GM20000 (cell line): ENCODE measurements at places on chromosomes 16 and 17.

GRCh38 chr17:65662196-65662595 lies 100.7 kb upstream of the AXIN2 start:
- DNase-seq: no peak

GRCh38 chr17:74132354-74132753 lies 71.1 kb upstream of the RPL38 start:
- no peak for DNase-seq

- DNase-seq: peak; percentile 70
These were observed 196.1 kb downstream of the GSG1L start for GRCh38 chr16:27867122-27868110.

- DNase-seq: no peak
These were observed 8.8 kb downstream of the MAP3K14 start for GRCh38 chr17:45308016-45308365.

DNA sequence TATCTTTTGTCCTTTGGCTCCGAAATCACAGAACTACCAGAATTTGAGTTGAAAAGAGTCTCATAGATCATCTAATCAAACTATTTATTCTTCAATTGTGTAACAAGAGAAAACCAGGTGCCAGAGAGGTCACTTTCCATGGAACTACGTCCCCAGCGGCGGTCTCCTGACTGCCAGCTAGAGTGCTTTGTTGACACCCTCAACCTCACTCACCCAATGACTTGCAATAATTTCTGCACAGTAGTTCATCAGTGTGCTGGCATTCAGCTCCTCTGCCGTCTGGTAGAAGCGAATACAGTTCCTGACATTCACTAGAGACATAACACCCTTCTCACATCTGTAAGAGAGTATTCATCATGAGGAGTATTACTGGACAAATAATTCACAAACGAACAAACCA lies 54.2 kb downstream of the ANKFY1 start:
- no peak for DNase-seq

- DNase-seq: no peak
These were observed 70.5 kb downstream of the TIMM22 start for GRCh38 chr17:1067282-1067956.

DNA sequence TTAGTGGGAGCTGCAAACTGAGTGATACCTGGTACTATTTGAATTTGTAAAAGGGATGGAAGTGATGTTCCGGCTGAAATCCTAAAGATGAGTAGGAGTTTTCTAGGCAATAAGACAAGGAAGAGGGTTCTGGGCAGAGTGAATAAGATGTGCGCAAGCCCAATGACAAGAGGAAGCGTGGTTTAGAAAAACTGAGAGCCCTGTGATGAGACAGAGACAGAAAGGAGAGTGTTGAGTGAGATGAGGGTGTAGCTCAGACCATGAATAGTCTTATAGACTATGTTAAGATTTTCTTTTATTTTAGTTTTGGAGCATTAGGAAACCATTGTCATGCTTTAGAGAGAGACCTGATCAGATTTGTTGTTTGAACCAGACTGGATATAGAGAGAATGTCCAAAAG lies 50.2 kb downstream of the COX10 start:
- no peak for DNase-seq

- no peak for DNase-seq
These were observed 102.7 kb downstream of the CA4 start for GRCh38 chr17:60252459-60252858.

- peak; percentile 43 for DNase-seq
These were observed 3.9 kb upstream of the HOXB5 start for GRCh38 chr17:48597528-48597777.

DNA sequence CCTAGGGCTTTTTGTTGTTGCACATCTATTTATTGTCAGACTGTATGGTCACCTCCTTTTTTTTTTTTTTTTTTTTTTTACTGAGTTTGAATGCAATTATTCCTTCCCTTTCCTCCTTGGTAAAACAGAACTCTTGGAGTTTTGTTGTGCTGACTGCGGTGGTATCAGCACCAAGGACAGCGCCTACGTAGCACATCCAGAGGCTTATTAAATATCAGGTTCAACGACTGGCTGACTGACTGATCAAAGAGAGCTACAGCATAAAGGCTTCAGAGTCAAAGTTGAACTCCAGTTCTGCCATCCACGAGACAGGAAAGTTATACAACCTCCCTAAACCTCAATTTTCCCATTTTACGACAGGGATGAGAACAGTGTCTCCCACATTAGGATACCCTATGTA lies 86.1 kb upstream of the RBFOX1 start:
- no peak for DNase-seq

DNA sequence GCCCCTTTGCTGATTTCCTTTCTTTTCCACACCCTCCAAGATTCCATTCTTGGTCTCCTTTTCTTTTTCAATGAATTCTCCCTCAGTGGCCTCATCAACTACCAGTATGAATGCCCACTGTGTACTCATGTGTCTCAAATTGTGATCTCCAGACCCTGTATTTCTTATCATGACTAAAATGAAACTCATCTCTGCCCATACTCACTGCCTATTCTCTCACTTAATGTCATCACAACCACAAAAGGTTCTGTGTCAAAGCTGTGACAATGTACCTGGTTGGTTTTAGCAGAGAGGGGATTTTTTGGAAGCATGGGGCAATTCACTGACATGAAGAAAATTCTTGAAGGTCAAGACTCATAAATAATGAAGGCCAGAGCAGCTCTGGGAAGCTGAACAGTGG lies 11.5 kb upstream of the TBX4 start:
- peak; percentile 25 for DNase-seq

DNA sequence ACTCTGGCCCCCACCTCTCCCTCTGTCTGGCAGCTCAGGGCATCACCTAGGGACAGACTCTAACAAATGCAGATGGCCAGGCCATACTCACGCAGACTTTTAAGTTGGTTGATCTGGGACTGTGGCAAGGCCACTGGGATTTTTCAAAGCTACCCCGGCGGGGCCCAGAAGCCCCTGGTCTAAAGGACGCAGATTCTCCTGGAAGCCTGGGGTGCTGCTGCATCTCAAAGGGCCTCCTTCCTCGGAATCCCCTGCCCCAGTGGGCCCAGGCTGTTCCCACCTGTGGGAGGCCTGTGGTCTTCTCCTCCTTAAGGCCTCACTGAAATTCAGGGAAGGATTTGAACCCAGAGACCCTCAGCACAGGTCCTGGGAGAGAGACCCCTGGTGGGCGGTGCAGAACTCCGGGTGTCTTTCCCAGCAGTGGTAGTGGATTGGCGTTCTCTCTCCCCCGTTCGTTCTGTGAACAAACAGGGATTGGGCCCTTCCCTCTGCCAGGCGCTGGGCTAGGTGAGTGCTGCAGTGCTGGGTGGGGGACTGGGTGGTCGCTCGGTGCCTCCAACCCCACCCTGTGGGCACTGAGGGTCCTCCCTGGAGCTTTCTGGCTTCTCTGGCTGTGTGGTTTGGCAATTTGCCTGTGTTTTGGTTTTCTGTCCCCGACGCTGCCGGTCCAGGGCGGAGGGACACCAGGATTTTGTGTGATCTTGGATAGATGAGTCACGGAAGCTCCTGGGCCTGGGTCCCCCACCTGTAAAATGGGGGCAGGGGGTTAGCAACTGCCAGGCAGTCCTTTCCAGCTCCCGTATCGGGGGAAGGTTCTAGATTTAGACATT lies 160.5 kb upstream of the GSE1 start:
- no peak for DNase-seq

DNA sequence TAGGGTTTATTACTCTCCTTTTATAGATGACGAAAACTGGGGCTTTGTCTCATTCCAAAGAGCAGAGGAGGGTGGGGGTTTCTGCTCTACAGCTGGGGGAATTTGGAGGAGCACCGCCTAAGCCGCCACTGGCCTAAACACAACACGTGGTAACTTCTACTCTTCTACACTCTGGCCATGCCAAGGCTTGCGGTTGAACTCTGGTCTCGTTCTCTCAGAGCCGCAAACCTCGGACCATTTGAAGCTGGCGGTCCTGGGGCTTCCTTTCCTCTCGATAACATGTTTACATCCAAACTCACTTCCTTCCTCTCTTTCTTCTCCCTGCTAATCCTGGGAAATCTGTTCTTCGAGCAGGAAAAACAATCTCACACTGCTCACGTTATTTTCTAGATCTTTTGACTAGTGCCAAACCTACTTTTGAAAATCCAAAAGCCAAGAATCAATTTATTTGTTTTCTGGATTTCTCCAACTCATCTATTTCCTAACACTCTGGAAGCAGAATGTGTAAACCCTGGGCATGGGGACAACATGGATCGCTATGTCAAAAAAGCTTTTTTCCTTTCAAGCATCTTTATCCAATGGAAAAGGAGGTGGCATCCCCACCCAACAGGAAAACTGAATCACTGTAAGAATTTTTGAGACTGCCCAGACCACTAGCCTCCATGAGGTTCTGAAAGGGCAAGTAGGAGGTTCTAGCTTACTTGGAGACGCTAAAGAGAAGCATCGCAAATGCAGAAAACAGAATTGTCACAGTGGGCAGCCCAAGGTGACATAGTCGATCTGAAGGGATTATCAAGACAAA lies 13.6 kb upstream of the EEF2K start:
- DNase-seq: peak; percentile 57

DNA sequence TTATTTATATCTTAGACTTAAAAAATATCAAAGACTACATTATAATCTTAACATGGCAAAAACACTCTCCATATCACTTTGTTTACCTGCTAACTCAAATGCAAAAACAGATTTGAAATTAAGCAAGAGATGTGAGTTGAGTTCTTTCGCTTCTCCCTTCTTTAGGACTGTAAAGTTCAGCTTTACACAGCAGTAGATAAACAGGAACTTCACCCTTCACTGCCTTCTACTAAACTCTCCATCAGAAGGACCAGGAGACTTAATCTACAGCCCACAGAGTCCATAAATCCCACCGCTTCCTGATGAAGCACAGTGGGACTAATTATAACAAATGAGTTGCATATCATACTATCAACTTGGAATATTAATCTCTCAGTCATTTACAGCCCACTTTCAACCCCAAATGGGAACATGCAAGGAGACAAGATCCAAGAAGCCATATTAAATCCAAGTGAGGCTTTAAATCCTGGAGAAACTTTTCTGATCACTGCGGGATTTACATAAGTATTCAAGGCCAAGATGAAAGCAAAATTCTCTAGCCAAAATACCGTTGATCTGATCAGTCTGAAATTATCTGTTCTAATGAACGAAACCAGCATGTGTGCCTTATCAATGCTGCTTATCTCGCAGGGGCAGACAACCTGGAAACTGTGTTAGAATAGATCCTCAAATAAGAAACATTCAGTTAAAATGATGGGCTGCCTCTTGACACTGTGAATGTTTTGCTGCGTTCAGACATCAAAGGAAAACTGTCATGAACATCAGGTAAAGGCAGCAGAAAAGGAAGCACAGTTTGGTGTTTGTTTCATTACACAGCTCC lies 1.6 kb downstream of the AMFR start:
- peak; percentile 69 for DNase-seq

DNA sequence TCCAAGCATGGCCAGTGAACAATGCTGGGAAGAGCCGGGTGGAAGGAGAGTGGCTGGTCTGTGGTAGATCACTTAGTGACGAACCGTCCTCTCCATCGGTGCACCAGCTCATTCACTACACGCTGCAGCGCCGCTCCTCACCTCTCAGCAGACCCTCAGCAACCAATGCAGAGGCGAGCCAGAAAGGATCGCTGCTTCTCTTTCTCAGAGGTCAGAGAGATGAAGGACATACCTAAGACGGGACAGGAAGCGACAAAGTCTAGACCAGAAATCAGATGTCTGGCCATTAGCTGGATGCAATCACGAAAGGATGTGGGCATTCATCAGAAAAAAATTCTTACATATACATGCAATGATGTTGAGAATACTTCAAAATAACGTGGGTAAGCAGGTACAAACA lies 26.9 kb downstream of the NSMCE1 start:
- DNase-seq: no peak

DNA sequence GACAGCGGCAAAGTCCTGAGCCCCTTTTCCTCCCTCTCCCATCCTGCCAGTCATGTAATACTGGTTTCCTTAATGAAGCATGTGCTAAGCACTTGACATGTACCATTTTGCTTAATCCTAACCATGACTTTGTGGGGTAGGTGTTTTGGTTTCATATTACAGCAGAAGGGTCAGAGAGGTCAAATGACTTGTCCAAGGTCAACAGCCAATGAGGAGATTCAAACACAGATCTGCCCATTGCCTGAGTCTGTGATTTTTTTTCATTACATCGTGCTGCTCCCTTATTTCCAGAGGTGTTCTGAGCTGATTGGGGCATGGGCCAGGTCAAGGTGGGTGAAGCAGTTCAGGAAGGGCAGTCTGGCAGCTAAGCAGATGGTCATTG lies 17.6 kb upstream of the PHF12 start:
- no peak for DNase-seq

- DNase-seq: no peak
These were observed 461.7 kb upstream of the DYNLRB2 start for GRCh38 chr16:80079072-80079471.

- no peak for DNase-seq
These were observed 42.9 kb downstream of the LMF1 start for GRCh38 chr16:927931-928330.

- peak; percentile 34 for DNase-seq
These were observed 62.2 kb downstream of the UTP18 start for GRCh38 chr17:51322390-51323029.

GRCh38 chr17:66353937-66354401 lies 51.6 kb downstream of the PRKCA start:
- DNase-seq: no peak

DNA sequence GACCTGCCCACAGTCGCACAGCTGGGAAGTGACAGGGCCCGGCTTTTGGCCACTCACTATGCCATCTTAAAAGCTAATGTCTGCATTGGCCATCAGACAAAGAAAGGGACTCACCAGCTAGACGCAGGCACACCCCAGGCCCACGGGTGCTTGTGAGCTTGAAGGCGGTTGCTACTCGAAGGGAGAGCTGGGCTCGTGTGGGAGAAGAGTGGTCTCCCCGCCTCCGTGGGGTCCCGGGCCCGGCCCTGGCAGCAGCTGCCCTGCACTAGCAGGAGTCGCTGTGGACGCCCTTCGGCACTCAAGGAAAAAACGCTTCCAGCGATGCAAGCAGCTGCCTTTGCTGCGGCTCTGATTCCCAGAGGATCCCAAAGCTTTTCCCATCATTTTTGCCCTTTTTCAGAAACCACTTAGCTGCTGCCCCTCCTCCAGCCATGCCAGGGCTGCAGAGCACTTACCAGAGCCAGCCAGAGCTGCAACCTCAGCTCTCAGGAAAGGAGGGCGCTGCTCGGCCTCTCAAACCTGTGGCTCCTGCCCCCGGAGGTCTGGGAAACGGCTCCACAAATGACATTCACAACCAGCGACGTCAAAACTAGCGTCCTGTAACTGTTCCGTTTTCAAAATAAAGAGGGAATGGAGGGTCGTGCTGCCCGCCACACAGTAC lies 12.3 kb downstream of the TRPV1 start:
- no peak for DNase-seq

- DNase-seq: peak; percentile 23
These were observed 203.1 kb downstream of the MSI2 start for GRCh38 chr17:57459286-57459915.
